Hindlimb muscle (tissue), 1 donor: ENCODE measurements at places on chromosomes 7 and 10.

DNA sequence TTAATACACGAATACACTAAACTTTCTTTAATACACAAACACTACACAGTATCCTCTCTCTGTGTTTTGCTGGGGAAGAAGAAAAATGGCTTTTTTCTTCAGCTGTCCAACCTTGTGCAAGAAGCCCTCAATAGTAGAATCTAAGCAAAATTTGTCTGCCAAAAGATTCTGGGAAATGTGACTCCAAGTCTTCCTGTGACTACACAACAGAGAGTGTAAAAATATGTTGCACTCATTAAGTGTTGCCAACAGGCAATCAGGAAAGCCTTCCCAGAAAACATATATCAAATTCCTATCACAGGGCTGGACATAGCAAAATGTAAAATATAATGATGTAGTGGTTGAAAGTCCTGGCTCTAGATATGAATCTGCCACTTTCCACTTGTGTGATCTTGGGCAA, 825.1 kb upstream of the ZWINT start:
- no peak for DNase-seq

DNA sequence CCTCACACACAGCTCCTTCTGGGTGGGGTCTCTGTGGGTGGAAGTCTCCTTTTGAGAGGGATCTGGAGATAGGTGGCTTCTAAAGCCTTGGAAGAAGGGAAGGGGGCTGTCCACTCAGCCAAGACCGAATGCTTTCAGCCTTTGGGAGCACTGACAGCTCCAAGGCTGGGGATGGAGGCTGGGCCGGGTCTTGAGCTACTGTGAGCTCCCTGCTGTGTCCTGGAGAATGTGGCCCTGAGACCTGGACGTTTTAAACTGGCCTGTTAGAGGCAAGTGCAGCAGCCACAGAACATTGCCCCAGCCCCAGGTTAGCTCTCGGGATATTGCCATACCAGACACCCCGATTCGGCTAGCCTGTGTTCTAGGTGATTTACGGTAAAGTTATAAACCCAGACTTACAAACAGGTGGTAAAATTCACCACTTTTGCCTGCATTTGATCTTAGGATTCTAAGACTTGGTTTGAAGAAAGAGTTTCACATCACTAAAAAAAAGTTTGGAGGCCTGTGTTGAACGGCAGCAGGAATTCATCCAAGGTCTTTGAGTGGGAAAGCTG, 548.5 kb upstream of the FOXK1 start:
- DNase-seq, result no peak

DNA sequence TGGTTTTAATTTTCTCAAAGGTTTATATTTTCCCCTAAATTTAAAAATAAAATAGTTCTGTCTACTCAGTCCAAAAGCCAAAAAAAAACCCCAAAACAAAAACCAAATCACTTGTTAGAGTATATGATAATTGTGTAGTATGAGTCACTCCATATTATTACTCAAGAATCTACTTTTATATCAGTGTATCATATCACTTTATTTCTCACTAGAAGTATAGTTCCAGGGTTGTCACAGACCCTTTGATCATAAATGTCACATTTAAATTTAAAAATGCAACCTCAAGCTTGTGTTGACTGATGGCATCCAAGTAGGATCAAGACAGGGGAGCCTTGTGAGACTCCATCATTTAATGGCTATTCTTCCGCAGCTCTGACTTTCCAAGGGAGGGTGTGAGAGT, 61.0 kb downstream of the PAPSS2 start:
- no peak for DNase-seq

GRCh38 chr10:132788180-132788830, 2.4 kb upstream of the NKX6-2 start:
- DNase-seq, result no peak

DNA sequence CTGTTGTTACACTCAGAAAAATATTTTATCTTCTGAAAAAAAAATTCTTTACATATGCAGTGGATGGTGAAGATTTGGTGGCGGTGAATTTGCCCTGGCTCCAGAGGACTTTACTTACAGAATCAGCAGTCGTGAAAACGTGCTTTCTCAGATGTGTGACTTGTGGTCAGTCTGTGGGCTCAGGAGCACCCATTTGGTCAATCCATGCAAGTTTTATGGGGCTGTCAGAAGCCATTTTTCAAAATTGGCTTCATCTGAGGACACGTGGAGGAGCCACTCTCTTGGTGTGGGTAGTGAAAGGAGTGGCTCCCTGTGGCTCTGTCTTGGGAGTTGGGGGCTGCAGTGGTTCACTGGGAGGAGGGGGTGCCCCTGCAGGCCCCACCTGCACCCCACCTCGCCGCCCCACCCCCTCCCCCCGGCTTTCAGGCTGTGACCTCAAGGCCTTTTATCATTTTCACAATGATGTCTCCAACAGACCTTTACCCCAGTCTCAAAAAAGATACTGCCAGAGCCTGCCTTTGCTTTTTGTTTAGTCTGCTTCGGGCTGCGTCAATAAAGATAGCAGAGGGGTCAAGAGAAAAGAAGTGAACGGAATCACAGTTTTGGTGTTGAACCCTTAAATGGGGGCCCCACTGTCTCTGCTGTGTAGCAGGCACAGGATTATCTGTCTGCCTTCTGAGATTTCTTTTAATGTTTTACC, 137.4 kb downstream of the MGMT start:
- DNase-seq, result no peak

GRCh38 chr10:3542185-3542611, 242.8 kb downstream of the KLF6 start:
- no peak for DNase-seq

GRCh38 chr10:35674843-35675242, 32.7 kb upstream of the FZD8 start:
- no peak for DNase-seq

- no peak for DNase-seq
Observed at GRCh38 chr10:46541735-46542566, 14.5 kb downstream of the GPRIN2 start.

GRCh38 chr10:21304198-21304597, 221.3 kb downstream of the SKIDA1 start:
- no peak for DNase-seq
